ENCODE measurements at places on chromosomes 3 and 15. TPM values are rescaled to one million over a fixed set of nuclear protein-coding genes. Genes with fewer than 3 reads are reported as not detected.

Gene ARHGEF26
- 4.6 TPM for total RNA-seq

DNA sequence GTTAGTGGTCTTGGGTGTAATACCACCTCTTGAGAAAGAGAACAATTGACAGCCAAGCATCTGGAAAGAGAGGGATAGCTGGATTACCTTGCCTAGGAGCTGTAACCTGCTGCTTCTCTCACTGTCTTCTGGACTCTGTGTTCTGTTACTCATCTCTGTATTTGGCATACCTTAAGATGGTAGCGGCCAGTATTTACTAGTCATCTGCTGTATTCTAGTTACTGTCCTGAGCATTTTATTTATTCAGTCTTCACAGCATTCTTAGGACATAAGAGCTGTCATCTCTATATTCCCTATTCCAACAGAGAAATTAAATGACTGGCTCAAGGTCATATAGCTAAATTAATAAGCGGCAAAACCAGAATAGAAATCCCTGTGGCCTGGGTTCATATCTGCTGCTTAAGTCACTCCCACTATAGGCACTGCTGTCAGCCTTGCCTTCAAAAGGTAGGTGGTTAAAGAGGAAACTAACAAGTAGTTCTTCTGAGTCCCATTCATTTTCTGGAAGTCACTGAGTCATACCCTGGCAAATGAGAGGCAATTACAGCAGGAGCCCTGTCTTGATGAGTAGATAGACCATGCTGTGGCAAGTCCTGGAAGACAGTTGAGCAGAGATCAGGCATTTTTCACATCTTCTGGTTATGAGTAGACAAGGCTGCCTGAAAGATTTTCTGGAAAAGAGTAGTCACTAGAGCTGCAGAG, 68.2 kb downstream of the RAB7A start:
- DNase-seq: no peak

DNA sequence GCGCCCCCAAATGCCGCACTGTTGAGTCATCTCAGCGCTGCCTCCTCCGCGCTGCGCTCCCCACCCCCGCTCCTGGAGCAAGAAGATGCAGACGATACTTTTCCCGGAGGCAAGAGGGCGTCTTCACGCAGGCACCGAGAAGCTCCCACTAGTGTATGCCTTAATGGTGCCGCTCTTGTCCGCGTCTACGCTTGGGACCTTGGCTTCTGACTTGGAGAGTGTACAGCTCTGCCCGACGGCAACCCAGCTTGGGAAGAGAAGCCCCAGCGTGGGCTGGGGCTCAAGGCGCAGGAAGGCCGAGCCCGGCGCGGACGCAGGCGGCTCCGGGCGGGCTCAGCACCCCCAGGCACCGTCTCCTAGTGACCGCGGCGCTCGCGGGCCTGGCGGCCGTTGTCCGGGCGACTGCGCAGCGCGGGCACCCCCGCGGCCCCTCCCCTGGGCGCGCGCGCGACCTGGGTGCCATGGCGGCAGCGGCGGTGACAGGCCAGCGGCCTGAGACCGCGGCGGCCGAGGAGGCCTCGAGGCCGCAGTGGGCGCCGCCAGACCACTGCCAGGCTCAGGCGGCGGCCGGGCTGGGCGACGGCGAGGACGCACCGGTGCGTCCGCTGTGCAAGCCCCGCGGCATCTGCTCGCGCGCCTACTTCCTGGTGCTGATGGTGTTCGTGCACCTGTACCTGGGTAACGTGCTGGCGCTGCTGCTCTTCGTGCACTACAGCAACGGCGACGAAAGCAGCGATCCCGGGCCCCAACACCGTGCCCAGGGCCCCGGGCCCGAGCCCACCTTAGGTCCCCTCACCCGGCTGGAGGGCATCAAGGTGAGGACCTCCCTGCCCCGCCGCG, at the start of gene P4HTM:
Gene P4HTM (plus strand): TSS at position 446 of the 840 bp plus-strand sequence. CDS start 16 bp downstream, at position 462.
- DNase-seq: peak; percentile 44

DNA sequence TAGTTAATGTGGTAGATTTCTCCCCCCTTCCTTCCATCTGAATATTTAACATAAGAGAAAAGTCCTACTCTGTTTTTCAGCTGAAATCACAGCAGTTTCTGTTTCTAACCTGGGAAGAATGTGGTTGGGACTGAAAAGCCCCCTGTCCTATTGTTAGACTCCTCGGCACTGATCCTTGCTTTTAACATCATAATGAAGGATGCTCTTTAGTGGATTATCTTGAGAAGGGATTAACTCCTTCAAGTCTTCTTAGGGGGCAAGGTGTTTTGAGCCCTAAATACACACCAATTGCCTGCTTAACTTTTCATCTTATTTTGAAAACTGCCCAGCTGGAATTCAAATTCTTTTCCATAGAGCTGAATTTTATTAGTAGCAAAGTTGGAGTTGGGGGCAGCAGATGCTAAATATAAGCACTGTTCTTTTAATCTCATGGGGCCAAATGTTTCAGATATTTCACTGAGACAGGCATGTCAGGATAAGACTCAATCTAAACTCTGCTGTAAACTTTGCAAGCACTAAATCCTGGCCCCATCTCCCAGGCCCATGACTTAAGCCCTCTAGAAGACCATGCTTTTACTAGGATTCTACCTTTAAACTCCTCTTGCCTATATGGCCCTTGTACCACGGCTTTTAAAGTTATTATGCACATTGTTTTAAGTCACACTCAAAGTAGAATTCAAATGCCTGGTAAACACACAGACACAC, 243.2 kb upstream of the NR2F2 start:
- DNase-seq: no peak

Gene RAB6B
- 3.8 TPM for total RNA-seq

DNA sequence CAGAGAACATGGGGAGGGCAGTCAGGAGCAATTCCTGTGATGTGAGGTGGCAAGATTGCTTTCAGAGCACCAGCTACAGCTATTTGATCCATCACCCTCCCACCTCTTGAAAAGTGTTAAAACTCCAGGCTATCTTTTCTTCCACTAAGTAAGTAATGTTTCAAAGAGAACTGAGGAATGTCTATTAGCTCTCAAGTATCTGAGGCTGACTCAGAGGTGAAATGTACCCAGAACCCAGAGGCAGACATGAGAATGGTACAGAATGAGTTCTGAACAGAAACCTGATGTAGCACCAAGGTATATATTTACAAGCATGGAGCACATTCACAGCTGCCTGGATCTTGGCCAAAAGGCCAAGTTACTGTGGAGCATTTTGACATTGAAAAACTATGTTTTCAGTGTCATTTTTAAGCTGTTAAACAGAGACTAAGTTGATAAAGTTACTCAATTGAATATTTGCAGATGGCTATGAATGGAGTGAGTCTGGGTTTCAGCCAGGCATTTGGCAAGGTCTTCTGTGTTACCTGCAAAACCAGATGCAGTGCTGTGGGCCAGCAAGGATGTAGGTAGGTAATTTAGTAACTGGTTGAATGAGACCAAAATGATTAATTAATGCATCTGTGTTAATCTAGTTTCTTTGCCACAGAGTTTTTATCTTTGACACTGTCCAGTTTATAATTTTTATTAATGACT, 227.7 kb upstream of the CD96 start:
- DNase-seq: no peak

GRCh38 chr3:172292422-172292821, 155.8 kb downstream of the GHSR start:
- no peak for DNase-seq

- no peak for DNase-seq
Observed at GRCh38 chr3:61601831-61602230, 40.5 kb downstream of the PTPRG start.

GRCh38 chr3:35043040-35043439, 596.3 kb upstream of the ARPP21 start:
- DNase-seq: no peak

- DNase-seq: no peak
Observed at GRCh38 chr3:144039661-144040060, 68.0 kb downstream of the DIPK2A start.

Gene MCF2L2
- total RNA-seq: 3.1 TPM

DNA sequence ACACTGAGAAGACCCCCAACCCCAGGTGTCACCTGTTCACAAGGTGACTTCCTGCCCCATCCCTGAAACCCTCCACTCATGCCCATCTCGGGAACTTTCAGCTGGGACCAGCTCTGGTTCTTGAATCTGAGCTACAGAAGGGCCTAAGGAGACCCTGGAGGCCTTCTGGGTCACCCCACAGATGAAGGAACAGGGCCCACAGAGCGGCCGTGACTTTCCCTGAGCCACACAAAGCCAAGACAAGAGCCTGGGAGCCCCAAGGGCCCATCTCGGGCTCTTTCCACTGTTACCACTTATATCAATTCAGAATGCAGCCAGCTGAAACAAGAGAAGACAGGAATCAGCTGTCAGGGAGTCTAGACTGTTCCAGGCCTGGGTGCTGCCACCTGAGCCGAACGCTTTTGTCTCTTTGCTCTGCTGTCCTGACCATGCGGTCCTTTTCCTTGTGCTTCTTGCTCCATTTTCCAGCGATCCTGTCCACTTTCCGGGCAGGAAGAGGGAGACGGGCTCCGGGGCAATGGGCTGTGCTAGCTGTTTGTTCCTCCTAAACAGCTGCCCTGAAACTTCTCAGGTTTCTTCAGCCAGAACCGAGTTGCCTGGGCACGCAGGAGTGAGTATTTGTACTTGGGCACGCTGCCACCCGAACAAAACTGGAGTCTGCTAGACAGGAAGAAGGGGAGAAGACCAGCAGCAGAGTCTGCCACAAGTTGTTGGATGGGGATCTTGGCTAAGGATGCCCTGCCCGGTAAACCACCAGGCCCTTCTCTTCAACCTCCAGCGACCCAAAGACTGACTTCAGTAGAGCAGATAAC, 28.0 kb upstream of the PIGZ start:
- DNase-seq: no peak

Gene LMAN1L
- not detected for total RNA-seq

GRCh38 chr15:35751413-35752133, 205.6 kb upstream of the DPH6 start:
- no peak for DNase-seq

Gene PRKAR2A
- total RNA-seq: 35.2 TPM

DNA sequence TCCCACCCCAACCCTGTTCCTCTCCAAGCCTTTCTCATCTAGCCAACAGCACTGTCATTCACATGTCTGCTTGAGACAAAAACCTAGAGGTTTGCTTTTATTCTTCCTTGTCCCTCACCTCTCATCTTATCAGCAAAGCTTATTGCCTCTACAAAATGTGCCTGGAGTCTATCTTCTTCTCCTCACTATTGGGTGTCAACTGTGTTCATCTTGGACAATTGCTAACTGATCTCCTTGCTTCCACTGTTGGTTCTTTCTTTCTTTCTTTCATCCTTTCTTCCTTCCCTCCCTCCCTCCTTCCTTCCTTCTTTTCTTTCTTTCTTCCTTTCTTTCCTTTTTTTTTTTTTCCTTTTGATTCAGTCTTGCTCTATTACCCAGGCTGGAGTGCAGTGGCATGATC, 48.2 kb downstream of the FOXL2 start:
- DNase-seq: no peak

GRCh38 chr15:85587707-85588411, 206.9 kb downstream of the KLHL25 start:
- no peak for DNase-seq

DNA sequence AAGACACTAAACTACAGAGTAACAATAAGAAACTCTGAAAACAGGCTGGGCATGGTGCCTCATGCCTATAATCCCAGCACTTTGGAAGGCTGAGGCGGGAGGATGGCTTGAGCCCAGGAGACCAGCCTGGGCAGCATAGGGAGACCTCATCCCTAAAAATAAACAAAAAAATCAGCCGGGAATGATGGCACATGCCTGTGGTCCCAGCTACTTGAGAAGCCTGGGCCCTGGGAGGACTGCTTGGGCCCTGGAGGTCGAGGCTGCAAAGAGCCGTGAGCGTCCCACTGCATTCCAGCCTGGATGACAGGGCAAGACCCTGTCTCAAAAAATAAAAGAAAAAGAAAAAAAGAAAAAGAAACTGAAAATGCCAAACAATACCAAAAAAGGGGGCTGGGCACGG, 55.4 kb downstream of the TMCC1 start:
- no peak for DNase-seq

DNA sequence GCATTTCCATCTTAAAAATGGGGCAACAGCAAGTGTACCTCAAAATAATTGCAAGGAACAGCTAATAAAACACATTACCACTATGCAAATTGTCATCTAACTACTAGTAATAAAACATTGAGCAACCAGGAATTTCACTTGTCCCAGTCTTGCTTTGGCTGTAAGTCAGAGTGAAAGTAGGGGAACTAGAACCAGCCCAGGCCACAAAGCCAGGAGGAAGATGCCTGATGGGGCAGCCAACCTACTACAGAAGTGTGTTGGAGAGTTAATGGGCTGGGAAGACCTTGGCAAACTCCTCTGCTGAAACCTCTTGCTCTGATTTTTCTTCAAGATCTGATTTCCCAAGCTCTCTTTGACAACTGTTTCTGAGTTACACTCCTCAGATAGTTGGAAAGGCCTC, 40.2 kb upstream of the LPP start:
- DNase-seq: no peak

- DNase-seq: no peak
Observed at GRCh38 chr15:27683121-27683520, 416.0 kb downstream of the OCA2 start.

DNA sequence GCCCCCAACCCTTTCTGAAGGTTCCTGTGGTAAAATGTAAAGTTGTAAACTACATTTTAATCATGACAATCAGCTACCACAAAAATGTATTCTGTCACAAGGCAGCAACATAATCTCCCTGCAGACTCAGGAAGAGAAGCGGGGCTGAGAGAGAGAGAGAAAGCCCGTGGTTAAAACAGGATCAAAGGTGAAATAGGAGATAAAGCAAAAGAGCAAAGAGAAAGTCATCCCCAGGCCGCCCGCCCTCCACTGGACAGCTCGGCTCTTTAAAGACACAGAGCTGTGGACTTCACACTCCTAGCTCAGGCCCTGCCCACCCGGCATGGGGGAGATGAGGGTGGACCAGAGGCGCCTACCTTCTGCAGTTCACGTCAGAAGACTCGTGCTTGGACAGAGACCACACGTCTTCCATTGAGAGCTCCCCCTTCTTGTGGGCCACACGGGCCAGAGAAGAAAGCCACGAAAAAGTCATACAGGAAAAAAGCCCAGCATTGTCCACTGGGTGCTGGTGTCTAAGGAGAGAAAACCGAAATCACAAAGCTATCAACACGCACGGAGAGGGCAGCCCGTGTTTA, 29.4 kb downstream of the ABCC5 start:
- no peak for DNase-seq

Gene PYGO1
- total RNA-seq: 4.7 TPM

GRCh38 chr15:62933386-62933785, 109.2 kb upstream of the TPM1 start:
- no peak for DNase-seq

Measured in glomerular endothelial cell (primary cell).